ENCODE measurements at places on chromosomes 3 and 15.

DNA sequence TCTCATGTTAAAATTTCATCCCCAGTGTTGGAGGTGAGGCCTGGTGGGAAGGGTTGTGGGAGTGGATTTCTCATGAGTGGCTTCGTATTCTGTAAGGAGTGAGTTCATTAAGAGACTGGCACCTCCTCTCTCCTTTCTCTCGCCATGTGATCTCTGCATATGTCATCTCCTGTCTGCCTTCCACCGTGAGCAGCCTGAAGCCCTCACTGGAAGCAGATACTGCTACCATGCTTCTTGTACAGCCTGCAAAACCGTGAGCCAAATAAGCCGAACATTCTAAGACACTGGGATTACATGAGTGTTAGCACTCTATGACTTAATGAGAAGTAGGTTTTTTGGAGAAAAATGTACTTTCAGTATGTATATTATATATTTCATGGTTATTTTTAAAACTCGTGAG is 6.8 kb upstream of the GABPB1 start:
- no peak for DNase-seq

GRCh38 chr3:54870423-54870822 is 57.4 kb downstream of the LRTM1 start:
- DNase-seq: no peak

DNA sequence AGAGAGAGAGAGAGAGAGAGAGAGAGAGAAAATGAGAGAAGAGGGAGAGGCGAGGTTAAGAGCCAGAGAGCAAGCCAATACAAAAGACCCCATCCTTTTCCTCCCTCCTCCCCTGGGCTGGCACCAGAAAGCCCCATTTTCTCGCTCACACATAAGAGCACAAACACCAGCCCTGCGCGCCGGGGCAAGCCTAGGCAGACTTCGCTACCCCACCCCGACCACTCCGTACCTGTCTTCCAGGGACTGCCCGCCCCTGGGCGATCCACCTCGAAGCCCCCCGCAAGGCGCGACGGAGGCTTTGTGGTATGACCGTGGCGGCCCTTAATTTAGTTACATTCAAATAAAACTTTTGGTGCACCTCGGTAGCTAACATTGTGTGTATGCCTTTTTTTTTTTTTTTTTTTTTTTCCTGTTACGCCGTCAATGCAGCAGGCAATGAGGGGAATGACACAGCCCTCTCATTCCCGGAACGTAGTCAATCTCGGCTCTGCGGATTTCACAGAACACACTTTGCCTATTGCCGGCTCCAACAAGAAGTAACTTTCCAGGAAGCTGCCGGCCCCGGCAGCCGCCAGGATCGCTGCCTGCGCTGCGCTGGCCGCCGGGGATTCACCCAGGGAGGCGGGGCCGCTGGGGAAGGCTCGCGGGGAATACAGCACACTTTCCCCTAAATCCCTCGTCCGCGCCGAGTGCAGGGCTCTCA is 7.7 kb downstream of the BCL6 start:
- no peak for DNase-seq

DNA sequence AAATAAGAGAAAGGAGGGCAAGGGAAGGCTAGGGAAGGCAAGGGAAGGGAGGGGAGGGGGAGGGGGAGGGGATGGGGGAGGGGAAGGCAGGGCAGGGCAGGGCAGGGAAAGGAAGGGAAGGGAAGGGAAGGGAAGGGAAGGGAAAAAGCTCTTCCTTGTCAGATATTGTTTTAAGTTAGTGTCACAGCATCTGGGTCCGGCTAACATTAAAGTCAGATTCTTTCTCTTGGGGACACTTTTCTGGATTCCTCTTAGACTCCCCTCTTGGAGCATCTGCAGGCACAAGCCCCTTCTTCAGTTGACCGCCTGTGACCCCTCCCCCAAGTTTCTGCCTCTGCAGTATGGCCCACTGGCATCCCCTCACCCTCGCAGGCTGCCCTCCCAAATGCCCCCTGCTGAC is 26.0 kb downstream of the BFSP2 start:
- no peak for DNase-seq

DNA sequence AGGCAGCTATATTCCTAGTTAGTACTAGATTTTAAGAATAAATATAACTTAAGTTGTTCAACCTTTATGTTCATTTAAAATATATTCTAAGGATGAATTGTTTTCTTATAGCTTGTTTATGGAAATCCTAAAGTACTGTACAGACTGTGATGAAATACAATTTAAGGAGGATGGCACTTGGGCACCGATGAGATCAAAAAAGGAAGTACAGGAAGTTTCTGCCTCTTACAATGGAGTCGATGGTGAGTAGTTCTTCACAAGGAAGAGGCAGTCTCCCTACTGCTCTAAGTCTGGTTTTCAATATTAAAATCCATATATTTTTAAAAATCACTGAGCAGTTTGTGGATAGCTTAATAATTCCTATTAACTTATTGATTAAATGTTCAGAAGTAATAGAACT is 29.6 kb downstream of the CALML4 start:
- no peak for DNase-seq
